ENCODE measurements at places on chromosomes 2 and 18. TPM values are rescaled to one million over a fixed set of nuclear protein-coding genes. Genes with fewer than 3 reads are reported as not detected.

GRCh38 chr18:39564716-39565115 lies 1999.1 kb upstream of the CELF4 start:
- no peak for DNase-seq

The PSTPIP2 gene
- total RNA-seq = 9.1 TPM

DNA sequence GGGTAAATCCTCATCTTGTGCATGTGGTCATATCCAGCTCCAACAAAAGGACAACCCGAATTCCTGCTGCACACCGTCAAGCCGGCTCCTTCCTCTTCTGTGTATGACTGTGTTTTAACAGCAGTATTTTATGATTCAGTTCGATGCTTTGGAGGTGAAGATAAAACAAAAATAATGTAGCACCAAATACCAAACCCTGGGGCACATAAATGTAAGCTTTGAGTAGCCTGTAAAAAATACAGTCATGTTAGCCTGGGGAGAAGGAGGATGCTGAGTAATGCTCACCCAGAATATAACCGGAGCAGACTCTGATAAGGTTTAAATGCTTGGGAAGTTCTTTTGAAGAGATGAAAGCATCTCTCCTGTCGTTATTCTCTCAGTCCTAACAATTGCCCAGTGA lies 225.0 kb downstream of the SUCLG1 start:
- no peak for DNase-seq

The CCDC68 gene
- 2.2 TPM for total RNA-seq

- no peak for DNase-seq
These were observed 313.7 kb downstream of the TNS1 start for GRCh38 chr2:217689053-217689452.

GRCh38 chr18:51168026-51168742 lies 29.3 kb downstream of the MEX3C start:
- DNase-seq = no peak

The TMEM17 gene
- total RNA-seq = 4.0 TPM

The SNORC gene
- total RNA-seq = 3.1 TPM

DNA sequence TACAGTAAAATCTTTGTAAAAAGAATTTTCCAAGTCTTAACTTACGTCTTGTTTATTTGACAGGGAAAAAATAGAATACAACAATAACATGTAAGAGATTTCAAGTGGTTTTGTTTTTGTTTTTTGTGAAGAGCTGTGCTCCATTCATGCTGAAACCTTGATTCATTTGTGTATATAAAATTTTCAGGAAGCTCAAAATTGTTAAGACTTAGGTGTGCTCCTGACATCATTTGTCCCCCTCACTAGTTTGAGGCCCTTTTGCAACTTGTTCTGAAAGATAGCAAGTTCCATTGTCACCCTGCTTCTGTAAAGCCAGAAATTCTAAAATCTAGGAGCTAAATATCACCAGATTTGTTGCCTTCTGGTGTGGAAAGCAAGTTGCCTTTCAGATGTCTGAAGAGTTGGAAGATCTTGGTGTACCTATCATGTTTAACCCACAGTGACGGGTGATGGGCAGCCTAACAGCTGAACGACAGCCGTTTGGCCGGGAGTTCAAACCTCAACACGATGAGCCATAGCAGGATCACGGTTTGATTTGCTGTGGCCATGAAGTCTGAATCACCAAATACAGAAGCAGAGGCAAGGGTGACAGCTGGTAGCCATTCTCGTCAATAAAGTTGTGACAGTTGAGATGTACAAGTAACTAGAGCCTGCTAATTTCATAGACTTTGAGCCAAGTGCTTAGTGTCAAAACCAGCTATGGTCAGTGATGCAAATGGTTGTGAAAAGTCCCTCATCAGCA lies 205.5 kb upstream of the SP5 start:
- DNase-seq = no peak

- DNase-seq = peak; percentile 73
These were observed 15.5 kb upstream of the DUSP19 start for GRCh38 chr2:183063083-183063482.

The BMP10 gene
- not detected for total RNA-seq

DNA sequence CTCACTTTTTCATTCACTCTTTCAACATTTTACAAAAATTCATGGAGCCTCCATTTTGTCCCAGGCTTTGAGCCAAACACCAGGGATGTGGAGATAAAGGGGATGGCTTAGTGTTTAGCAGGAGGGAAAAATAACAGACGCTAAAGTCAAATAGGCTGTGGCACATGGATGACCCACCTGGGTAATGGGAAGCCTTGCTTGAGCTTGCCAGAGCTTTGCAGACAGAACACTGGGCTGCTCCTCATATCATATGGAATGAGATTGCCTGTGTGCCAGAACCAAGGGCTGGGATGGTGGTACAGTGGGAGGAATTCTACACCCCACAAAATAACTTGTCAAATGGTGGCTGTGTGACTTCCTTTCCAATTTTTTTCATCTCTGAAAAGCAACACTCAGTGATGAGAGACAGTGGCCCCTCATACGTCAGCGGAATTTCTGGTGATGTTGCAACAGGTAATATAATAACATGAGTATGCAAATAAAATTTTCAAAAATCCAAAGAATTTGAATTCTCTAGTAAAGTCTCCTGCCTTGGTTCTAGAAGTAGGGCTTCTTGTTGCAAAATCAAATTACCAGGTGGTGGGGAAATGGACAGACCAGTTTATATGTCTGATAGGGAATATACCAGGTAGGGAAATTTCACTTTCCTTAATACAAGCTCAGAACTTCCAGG lies 252.9 kb downstream of the CLIP4 start:
- DNase-seq = no peak

GRCh38 chr2:44549099-44549471 lies 187.3 kb downstream of the CAMKMT start:
- peak; percentile 76 for DNase-seq

DNA sequence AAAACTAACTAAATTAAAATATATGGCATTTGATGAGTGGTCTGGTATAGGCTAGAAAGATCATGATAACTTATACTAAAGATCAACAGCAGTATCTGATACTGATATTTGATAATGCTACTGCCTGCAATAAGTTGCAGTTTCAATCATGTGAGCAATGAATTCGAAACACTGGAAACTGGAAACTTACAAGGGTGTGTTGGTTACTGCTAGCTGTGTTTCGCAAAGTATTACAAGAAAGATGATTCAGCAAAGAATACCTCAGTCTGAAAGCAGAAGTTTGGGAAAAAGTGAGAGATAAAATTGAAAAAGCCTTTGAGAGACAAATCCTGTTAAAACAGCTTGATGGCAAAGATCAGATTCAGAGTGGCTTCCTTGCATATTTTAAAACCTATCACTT lies 294.5 kb downstream of the CCDC178 start:
- DNase-seq = no peak

GRCh38 chr2:72082887-72083286 lies 64.8 kb downstream of the CYP26B1 start:
- DNase-seq = no peak

The CLIP4 gene
- 18.4 TPM for total RNA-seq

- DNase-seq = no peak
These were observed 99.4 kb downstream of the RTN4 start for GRCh38 chr2:54950811-54951210.

All from astrocyte (in vitro differentiated cells and primary cell).